ENCODE measurements at places on chromosomes 16 and 17. TPM values are rescaled to one million over a fixed set of nuclear protein-coding genes. Genes with fewer than 3 reads are reported as not detected.

The GPR142 gene
- not detected for total RNA-seq

GRCh38 chr16:80025236-80025635, 424.7 kb upstream of the MAF start:
- H3K27ac ChIP-seq: no peak overlapping the region
- no peaks in the 10 kb centered on the region for H3K27me3 ChIP-seq
- DNase-seq: no peak
- H3K4me1 ChIP-seq: no peaks in the 10 kb centered on the region
- H3K36me3 ChIP-seq: no peaks in the 10 kb centered on the region
- no peak overlapping the region for H3K4me3 ChIP-seq

DNA sequence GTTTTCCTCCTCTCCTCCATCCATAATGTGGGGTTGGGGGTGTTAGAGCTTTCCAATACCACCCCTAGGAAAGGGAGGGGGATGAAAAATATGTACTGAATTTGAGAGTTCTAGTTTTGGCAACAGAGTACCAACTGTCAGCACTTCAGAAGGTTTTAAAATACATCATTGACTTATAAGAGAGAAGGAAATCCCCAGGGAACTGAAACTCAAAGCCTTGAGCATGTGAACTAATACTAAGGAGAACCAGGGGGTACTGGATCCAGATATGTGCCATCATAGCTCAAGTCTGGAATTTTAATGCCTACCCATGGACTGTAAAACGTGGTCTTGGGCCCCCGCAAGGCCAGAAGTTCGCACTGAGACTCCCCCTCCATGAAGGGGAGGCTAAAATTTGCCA, 15.8 kb downstream of the CACNG5 start:
- DNase-seq: no peak
- H3K27me3 ChIP-seq: no peaks in the 10 kb centered on the region
- no peaks in the 10 kb centered on the region for H3K36me3 ChIP-seq
- no peak overlapping the region for H3K4me3 ChIP-seq

The ZBTB4 gene
- total RNA-seq: 64.8 TPM

- DNase-seq: no peak
- peaks cover 10% of the 10 kb centered on the region for H3K27me3 ChIP-seq
- no peak overlapping the region for H3K4me3 ChIP-seq
- no peak overlapping the region for H3K27ac ChIP-seq
- H3K4me1 ChIP-seq: no peaks in the 10 kb centered on the region
Observed at GRCh38 chr17:68288375-68288774, 2.6 kb downstream of the SLC16A6 start.

- DNase-seq: peak; percentile 86
- H3K27ac ChIP-seq: peak overlapping the region; percentile 63
Observed at GRCh38 chr16:85652431-85653221, 36.1 kb downstream of the GINS2 start.

GRCh38 chr17:80761110-80761871, 216.7 kb downstream of the RPTOR start:
- H3K27me3 ChIP-seq: no peaks in the 10 kb centered on the region
- no peak overlapping the region for H3K27ac ChIP-seq
- no peak overlapping the region for H3K4me3 ChIP-seq
- no peaks in the 10 kb centered on the region for H3K36me3 ChIP-seq
- DNase-seq: no peak

The NDUFAB1 gene
- 66.6 TPM for total RNA-seq

GRCh38 chr17:82003411-82004381, 19.0 kb downstream of the CENPX start:
- H3K4me1 ChIP-seq: peaks cover 9% of the 10 kb centered on the region
- H3K27me3 ChIP-seq: no peaks in the 10 kb centered on the region
- no peaks in the 10 kb centered on the region for H3K36me3 ChIP-seq
- H3K4me3 ChIP-seq: no peak overlapping the region

DNA sequence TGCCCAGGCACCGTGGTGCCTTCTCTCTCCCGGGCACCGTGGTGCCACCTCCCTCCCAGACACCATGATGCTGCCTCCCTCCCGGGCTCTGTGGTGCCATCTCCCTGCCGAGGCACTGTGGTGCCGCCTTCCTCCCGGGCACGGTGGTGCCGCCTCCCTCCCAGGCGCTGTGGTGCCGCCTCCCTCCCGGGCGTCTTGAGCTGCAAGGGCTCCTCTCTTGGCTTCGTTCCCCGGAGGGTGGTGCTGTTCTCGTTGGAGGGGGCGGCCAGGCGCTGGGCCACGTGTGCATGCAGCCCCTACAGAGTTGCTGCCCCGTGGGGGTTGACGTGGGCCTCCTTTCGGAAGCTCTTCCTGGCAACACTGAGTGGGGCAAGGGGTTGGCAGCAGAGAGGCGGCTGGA, 8.2 kb downstream of the CENPX start:
- no peak overlapping the region for H3K4me3 ChIP-seq
- H3K27me3 ChIP-seq: no peaks in the 10 kb centered on the region
- H3K27ac ChIP-seq: no peak overlapping the region
- H3K4me1 ChIP-seq: no peaks in the 10 kb centered on the region

GRCh38 chr16:1297018-1297696, 12.3 kb upstream of the UBE2I start:
- H3K27me3 ChIP-seq: no peaks in the 10 kb centered on the region
- no peak overlapping the region for H3K4me3 ChIP-seq
- H3K4me1 ChIP-seq: peaks cover 14% of the 10 kb centered on the region
- peak overlapping the region; percentile 63 for H3K27ac ChIP-seq
- H3K36me3 ChIP-seq: no peaks in the 10 kb centered on the region

- H3K4me1 ChIP-seq: no peaks in the 10 kb centered on the region
- no peaks in the 10 kb centered on the region for H3K27me3 ChIP-seq
- no peak for DNase-seq
- H3K4me3 ChIP-seq: no peak overlapping the region
Observed at GRCh38 chr17:7072406-7072805, 7.6 kb downstream of the CLEC10A start.

GRCh38 chr17:49723423-49723822, 15.7 kb upstream of the SLC35B1 start:
- peak; percentile 50 for DNase-seq
- H3K27me3 ChIP-seq: no peaks in the 10 kb centered on the region
- no peaks in the 10 kb centered on the region for H3K4me1 ChIP-seq
- no peak overlapping the region for H3K4me3 ChIP-seq

- H3K36me3 ChIP-seq: no peaks in the 10 kb centered on the region
- no peaks in the 10 kb centered on the region for H3K27me3 ChIP-seq
- H3K4me3 ChIP-seq: no peak overlapping the region
- no peak overlapping the region for H3K27ac ChIP-seq
Observed at GRCh38 chr17:38421171-38421841, 7.0 kb upstream of the ARHGAP23 start.

- H3K27ac ChIP-seq: no peak overlapping the region
- DNase-seq: peak; percentile 75
- no peak overlapping the region for H3K4me3 ChIP-seq
- H3K4me1 ChIP-seq: peaks cover 4% of the 10 kb centered on the region
Observed at GRCh38 chr17:5000237-5000639, 2.5 kb downstream of the KIF1C start.

- H3K4me1 ChIP-seq: no peaks in the 10 kb centered on the region
- H3K4me3 ChIP-seq: no peak overlapping the region
- DNase-seq: no peak
- H3K36me3 ChIP-seq: no peaks in the 10 kb centered on the region
Observed at GRCh38 chr16:61195006-61195405, 841.2 kb downstream of the CDH8 start.

DNA sequence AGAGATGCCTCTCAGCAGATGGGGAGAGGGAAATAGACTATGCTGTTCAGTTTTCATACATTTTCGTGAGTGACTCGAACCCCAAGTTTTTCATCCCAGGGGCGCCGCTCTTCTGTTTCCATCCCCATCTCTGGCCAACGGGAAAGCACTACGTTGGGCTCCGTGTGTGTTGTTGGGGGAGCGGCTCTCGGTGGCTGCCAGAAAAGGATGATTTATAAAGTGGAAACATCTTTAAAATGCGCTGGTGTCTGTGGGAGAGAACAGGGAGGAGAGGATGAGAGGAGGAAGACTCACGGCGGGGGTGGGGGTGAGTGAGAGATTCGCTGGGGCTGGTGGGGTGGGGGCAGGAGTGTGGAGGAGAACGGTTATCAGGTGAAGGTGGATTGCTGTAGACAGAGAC, 5.8 kb downstream of the TBX4 start:
- no peak overlapping the region for H3K4me3 ChIP-seq
- H3K36me3 ChIP-seq: no peaks in the 10 kb centered on the region
- H3K27me3 ChIP-seq: peaks cover 73% of the 10 kb centered on the region
- no peak overlapping the region for H3K27ac ChIP-seq

The CCL1 gene
- total RNA-seq: not detected

The RAB11FIP4 gene
- total RNA-seq: 32.5 TPM

DNA sequence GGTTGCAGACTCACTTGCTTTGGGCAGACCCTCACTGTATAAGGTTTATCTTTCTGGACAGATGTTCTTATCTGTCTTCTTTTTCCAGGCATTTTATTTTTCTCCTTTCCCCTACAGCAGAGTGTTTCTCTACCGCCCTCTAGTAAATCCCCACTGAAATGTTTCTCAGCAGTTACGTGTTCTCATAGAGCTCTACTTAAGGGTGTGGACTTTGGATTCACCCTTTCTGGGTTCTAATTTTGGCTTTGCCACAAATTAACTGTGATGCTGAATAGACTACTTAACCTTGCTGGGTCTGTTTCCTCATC, 2.0 kb downstream of the ADAT1 start:
- peaks cover 6% of the 10 kb centered on the region for H3K4me1 ChIP-seq
- H3K27ac ChIP-seq: no peak overlapping the region
- DNase-seq: no peak
- no peaks in the 10 kb centered on the region for H3K27me3 ChIP-seq
- H3K36me3 ChIP-seq: peaks cover 20% of the 10 kb centered on the region

The BAHCC1 gene
- 20.5 TPM for total RNA-seq

The KRT9 gene
- total RNA-seq: not detected

GRCh38 chr16:1689853-1690252, 11.8 kb downstream of the JPT2 start:
- no peaks in the 10 kb centered on the region for H3K27me3 ChIP-seq
- H3K4me1 ChIP-seq: peaks cover 2% of the 10 kb centered on the region
- H3K4me3 ChIP-seq: no peak overlapping the region
- peak overlapping the region; percentile 52 for H3K27ac ChIP-seq
- H3K36me3 ChIP-seq: peaks cover 4% of the 10 kb centered on the region
- peak; percentile 71 for DNase-seq

The NAA38 gene
- total RNA-seq: 69.6 TPM

The SDR42E2 gene
- total RNA-seq: not detected

- H3K27ac ChIP-seq: no peak overlapping the region
- no peaks in the 10 kb centered on the region for H3K36me3 ChIP-seq
- H3K4me1 ChIP-seq: peaks cover 2% of the 10 kb centered on the region
- no peak overlapping the region for H3K4me3 ChIP-seq
- no peaks in the 10 kb centered on the region for H3K27me3 ChIP-seq
Observed at GRCh38 chr16:52099382-52099781, 447.6 kb downstream of the TOX3 start.

DNA sequence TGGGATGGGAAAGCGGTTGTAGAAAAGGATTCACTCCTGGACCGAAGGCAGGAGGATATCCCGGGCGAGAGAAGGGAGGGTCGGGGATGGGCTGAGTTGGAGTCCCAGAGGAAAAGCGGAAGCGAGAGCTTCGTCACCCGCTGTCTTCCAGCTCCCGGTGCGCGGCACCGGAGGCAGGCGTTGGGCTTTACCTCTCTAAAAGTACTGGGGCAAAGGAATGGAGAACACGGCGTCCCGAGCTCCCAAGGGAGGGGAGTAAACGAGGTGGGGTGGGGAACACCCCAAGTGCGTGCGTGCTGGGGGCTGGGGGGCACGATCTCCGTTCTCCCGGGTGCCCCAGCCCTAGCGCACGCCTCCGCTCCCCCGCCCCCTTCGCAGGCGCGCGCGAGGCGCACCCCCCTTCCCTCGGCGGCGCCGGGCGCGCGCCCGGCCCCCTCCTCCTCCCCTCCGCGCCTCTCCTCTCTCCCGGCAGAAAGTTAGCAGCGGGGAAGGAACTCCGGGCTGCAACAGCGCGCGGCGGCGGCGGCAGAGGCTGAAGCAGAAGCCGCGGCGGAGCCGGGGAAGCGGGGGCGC, at the start of gene HS3ST4:
HS3ST4 (plus strand) TSS at position 441 of the 573 bp plus-strand sequence.
- DNase-seq: no peak
- H3K4me1 ChIP-seq: no peaks in the 10 kb centered on the region
- no peak within 1 kb of the TSS for H3K27ac ChIP-seq
- H3K27me3 ChIP-seq: peaks cover 18% of the 10 kb centered on the region
- H3K36me3 ChIP-seq: no peaks in the 10 kb centered on the region

GRCh38 chr16:79986352-79986751, 385.8 kb upstream of the MAF start:
- no peaks in the 10 kb centered on the region for H3K36me3 ChIP-seq
- no peak overlapping the region for H3K27ac ChIP-seq
- H3K27me3 ChIP-seq: no peaks in the 10 kb centered on the region
- no peaks in the 10 kb centered on the region for H3K4me1 ChIP-seq
- H3K4me3 ChIP-seq: no peak overlapping the region
- no peak for DNase-seq

DNA sequence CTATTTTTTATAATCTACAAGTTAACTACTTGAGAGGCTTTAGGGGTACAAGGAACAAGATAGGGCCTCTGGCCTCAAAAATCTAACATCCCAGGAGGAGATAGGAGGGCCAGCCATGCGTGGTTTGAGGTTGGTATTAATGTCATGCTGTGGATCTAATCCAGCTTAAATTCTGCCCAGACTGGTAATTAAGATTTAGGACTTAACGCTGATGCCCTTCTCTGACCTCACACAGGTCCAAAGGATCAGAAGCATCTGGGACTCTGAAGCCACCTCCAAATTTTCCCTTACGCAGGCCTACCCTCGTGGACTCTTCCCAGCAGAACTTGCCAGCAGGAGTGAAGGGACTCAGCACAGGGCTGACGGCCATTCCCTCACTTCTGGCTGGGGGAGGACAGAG, 15.1 kb downstream of the SLC6A4 start:
- H3K27me3 ChIP-seq: no peaks in the 10 kb centered on the region
- no peak overlapping the region for H3K4me3 ChIP-seq
- no peaks in the 10 kb centered on the region for H3K36me3 ChIP-seq

- no peak for DNase-seq
- no peak overlapping the region for H3K27ac ChIP-seq
- no peaks in the 10 kb centered on the region for H3K4me1 ChIP-seq
- H3K36me3 ChIP-seq: no peaks in the 10 kb centered on the region
- H3K27me3 ChIP-seq: no peaks in the 10 kb centered on the region
Observed at GRCh38 chr16:52837251-52837650, 215.4 kb downstream of the CHD9NB start.

DNA sequence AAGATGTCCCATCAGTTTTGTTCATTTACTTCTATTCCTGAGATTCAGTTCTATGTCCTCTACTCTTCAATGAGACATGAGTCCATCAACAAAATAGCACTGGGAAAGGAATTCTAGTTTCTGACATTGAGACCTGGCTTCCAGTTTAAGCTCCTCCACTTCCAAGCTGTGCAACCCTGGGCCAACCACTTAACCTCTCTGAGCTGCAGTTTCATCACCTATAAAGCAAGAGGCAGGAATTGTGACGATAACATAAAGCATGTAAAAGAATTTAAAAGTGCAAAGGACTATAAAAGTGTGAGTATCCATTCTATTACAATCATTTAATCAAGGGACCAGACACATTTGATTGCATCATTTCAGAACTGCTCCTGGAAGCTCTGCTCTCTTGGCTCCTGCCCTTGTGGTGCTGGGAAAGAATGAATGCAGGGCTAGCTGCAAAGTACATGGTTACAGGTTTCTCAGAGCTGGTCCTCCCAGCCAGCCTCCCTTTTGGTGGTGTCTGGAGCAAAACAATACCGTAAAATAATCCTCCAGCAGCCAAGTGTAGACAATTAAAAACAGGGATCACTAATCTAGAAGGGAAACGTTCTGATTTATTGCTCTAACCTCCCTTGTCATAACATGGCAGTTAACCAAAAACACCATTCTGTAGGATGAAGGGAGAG, 113.9 kb downstream of the VPS53 start:
- H3K4me1 ChIP-seq: no peaks in the 10 kb centered on the region
- no peaks in the 10 kb centered on the region for H3K36me3 ChIP-seq
- H3K4me3 ChIP-seq: no peak overlapping the region
- H3K27me3 ChIP-seq: no peaks in the 10 kb centered on the region
- no peak overlapping the region for H3K27ac ChIP-seq
- DNase-seq: no peak

The CD300E gene
- 2.5 TPM for total RNA-seq

Data from kidney (tissue), 22 donors.